NB4 (cell line): ENCODE measurements at places on chromosomes 7 and 10.

- no peak for DNase-seq
Measured at GRCh38 chr7:111955616-111956015, 250.6 kb downstream of the DOCK4 start.

DNA sequence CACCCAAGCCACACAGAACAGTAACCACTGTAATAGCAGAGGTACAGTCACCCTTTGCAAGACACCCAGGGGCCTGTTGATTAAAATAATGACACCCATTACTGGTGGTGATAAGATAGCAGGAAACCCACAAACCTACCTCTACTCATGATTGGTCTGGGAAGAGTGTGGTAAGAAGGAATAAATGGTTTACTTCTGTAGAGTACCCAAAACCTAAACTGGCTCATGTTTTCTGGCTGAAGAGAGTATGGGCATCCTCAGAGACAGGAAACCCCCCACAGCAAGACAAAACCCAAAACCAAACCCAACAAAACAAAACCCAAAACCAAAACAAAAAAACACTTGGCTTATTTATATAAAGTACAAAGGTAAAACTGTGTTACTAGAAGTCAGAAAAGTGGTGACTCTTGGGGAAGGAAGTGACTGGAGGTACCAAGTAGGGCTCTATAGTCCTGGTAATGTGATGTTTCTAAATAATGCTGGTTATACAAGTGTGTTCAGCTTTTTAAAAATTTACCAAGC, 15.5 kb upstream of the DNAJB12 start:
- DNase-seq = peak; percentile 30

- DNase-seq = no peak
Measured at GRCh38 chr7:130939321-130940095, 205.5 kb upstream of the KLF14 start.

DNA sequence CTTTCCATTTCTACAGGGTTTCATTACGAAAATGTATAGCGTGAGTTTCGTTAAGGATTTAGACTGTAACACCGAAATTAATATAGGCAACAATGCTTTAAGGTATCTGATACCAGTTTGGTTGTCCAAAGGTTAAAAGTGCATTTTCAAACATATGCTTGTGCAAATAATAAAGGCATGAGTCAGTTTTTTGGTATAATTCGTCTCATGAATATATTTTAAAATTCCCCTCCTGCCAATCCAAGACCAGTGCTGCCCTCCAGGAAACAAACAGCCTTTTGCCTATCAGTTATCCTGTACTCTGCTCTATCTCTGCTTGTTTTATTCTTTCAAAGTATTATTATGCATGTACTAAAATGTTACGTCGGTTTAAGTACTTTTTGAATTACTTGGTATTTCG, 2.0 kb downstream of the LCOR start:
- DNase-seq = no peak

DNA sequence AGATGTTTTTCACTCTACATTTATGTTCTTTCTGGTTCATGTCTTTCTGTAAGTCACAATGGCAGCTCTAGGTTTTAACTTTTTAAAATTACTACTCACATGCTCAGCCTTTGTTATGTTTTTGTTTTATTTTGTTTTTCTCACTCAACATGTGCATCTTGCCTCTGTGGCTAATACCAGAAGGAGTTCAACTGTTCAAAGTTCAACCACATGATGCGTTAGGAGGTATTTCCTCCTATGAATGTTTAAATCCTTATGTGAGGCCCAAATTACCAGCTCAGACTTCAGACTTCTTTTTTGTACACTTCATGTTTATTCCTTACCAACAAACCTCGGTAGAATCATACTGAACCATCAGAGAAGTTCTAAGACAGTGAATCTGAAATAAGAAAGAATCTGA, 151.6 kb downstream of the MALRD1 start:
- no peak for DNase-seq

DNA sequence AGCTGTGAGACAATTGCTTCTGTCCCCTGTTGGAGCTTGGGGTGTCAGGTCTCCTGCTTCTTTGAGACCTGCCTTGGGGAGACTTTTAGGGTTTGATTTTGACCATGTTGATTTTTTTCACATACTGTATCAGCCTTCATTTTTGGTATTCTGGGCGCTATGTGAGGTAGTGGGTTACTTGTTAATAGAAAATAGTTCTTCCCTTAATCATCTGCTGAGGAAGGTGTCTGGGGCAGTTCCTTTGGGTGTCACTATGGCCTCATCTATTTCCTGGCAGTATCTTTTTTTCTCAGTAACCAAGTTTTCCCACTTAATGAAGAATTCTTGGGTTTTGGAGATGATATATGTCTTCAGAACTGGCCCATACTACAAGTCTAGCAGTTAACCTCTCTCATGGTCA, 4.6 kb upstream of the NOLC1 start:
- DNase-seq = no peak

- no peak for DNase-seq
Measured at GRCh38 chr7:77335581-77335980, 80.6 kb downstream of the GSAP start.

DNA sequence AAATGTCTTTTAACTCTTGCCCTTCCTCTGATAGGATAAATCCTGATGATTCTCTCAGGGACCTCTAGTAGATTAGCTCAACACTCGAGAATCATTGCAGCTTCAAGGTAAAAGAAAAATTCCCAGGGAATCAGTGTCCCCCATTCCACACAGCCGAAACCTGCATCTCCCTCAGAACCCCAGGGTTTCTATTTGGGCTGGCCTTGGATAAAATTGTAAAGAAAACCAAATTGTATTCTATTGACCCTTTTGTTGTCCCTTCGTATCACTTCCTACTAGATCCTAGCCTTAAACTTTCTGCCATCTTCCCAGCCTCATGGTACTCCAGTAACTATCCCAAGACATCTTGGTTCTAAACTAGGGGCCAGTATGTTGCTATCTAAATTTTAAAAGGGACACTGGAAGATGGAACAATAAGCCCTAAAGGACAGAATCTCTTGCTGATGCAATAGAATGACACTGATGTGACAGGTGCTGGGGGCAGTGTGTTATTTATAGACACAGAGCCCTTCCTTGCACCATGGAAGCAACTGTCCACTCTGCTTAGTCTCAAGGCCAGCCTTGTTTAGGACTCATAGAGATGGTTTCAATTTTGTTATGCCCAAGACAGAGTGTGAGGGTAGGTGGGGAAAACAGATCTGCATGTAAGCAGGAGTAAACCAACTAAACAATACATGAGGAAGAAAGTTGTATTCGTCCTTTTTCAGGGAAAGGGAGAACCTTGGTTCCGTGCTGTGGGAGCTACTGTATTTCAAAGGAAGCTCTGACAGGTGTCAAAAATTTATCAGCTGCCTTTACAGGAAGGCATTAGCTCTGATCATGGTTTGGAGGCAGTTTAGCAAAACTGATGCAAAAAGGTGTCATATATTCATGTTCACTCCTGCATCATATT, 7.6 kb downstream of the ASB15 start:
- no peak for DNase-seq

DNA sequence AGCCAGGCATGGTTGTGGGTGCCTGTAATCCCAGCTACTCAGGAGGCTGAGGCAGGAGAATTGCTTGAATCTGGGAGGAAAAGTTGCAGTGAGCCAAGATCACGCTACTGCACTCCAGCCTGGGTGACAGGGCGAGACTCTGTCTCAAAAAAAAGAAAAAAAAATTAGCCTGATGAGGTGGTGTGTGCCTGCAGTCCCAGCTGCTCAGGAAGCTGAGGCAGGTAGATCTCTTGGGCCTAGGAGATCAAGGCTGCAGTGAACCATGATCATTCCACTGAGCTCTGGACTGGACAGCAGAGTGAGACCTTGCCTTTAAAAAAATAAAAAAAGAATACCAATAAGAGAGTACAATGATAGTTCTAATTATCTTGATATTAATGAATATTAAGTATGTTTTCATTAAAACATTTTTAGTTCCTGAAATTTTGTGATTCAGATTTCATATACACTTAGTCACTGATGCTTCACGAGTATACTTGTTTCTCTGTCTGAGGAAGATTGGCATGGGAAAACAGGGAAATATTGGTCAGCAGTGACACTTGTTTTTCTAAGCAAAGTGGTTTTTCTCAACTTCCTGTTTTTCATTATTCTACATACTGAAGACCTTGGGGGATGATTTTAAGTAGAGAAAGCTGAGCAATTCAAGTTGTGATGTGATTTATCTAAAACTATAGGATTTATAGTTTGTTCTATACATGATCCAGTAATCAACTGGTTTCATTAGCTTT, 76.8 kb downstream of the ADK start:
- peak; percentile 74 for DNase-seq

DNA sequence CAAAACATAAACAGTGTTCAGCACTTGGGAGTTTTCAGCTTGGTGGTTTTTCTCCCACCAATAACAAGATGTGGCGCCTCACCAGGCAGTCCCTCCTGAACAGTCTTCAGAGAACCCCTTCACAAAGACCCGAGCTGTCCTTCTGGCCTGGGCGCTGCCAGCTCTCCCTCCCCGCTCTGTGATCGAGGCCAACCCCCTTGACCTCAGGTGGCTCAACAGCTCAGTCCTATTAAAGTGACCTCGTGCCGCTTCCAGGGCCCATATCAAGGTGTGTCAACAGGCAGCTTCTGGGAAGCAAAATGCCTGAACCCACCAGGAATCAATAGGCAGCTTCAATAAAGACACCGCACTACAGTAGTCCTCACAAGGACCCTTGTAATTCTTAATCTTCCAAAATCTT, 63.3 kb downstream of the CHST15 start:
- DNase-seq = no peak

- peak; percentile 86 for DNase-seq
Measured at GRCh38 chr10:132397671-132398565, 918 bp downstream of the PWWP2B start.

DNA sequence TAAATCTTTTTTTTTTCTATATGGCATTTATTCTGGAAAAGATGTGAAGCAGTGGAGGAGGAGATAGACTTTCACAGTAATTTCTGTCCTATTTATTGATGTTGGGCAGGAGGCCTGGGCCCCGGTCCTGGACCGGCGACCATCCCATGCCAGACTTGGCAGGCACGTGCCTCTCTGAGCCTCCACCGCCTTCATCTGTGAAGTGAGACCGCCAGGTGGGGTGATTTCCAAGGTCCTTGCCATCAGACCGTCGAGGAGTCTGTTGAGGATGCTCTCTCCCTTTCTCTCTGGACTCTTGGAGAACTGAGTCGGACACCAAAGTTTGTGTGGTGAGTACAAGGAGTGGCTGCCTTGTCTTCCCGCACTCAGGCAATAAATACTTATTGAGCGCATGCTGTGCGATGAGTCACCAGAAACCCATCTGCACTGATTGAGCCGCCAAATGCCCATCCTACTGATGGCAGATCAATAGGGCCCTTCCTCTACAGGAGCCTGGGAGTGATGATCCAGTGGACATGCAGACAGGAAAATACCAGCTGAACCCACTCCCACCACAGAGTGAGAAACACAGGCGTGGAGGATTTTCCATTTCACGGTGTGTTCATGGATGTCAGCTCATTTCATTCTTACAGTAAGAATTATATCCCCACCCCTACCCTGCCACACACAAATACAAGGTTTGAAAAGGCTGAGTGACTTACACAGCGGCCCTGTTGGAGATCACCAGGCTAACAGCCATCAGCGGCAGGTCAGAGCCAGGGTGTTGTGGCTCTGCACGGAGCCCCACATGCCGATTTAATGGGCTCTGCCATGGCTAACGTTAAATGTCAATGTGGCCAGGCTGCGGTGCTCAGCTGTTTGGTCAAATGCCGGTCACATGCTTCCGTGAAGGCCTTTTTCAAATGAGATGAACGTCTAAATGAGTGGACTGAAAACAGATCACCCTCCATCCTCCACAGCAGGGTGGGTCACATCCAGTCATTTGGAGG, 11.5 kb upstream of the PRKAG2 start:
- DNase-seq = no peak

- DNase-seq = no peak
Measured at GRCh38 chr7:2072042-2072441, 160.7 kb downstream of the MAD1L1 start.

- no peak for DNase-seq
Measured at GRCh38 chr7:12217311-12217710, 6.2 kb downstream of the TMEM106B start.

GRCh38 chr7:47415318-47416212, 166.3 kb downstream of the TNS3 start:
- DNase-seq = no peak

- no peak for DNase-seq
Measured at GRCh38 chr7:45215601-45216062, 58.0 kb downstream of the RAMP3 start.

DNA sequence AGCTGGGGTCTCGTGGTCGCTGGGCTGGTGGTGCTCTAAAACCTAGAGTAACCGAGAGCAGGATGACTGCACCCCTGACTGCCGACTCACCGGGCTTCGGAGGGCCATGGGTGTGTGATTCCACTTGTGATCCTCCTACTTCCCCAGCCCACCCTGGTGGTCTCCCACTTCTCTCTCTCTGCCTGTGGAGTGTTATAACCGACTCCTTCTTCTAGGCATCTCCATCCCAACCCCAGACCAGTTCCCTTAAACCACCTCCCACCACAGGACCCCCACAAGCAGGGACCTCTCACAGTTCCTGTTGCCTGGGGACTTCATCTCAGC, 52.4 kb downstream of the IKZF1 start:
- no peak for DNase-seq

GRCh38 chr7:43242628-43243255, 130.3 kb downstream of the HECW1 start:
- no peak for DNase-seq

DNA sequence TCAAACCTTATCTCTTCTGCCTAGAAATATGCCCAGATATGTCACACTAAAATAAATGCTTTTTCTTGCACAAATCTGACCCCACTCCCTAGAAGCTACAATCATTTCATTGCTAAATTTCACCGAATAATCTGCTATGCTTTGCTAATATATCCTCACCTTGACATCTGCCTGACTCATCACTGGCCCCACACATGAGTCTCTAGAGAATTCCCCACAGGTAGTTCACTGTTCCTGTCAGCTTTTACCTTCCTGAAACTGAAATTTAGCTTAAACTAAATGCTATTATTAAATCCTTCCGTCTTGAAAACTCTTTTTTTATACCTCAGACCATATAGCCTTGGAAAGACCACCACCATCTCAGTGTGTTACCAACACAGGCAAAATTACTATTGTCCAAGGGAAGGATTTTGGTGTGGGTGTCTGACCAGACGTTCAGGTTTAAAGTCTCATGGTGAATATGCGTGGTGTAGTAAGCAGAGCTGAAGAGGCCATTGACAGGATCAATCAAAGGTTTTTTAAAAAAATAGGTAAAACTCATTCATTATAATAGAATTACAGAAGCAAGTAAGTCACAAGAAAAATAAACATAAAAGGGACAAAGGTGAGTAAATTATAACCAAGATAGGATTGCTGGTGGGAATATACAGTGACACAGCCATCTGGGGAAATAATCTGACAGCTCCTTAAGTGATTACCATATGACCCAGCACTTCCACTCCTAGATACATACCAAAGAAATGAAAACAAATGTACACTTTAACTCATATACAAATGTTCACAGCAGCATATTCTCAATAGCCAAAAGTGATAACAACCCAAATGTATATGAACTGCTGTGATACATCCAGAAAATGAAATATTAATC, 173.5 kb downstream of the KMT2E start:
- no peak for DNase-seq
